ENCODE measurements at places on chromosomes 12 and 14.

DNA sequence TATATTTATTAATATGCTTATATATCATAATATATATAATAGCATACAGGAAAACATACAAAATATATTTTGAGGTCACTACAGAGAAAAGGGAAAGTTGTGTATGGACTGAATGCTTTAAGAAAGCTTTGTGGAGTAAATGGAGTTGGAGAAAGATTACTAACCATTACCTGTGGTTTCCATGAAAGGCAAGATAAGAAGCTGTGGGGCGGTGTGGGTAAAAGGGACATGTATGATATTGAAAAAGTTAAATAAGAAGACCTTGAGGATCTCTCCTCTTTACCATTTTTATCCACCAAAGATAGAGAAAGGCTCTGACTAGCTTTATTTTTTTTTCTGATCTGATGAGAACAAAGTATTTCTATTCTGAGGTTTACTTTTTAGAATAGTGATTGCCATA lies 404.4 kb downstream of the TRHDE start:
- no peak for DNase-seq

DNA sequence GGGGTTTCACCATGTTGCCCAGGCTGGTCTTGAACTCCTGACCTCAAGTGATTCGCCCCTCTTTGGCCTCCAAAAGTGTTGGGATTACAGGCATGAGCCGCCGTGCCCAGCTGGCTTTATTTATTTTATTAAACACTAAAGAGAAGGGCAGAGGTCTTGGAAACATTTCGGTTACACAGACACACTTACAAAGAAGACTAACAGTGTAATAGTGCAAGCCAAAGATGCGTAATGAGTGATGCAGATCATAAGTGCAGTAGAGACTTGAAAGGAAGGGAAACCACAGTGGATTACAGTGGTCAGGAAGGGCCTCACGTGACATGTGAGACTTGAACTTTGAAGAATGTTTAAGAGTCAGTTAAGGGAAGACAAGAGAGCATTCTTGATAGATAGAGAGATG lies 33.9 kb upstream of the CDK17 start:
- peak; percentile 18 for DNase-seq

DNA sequence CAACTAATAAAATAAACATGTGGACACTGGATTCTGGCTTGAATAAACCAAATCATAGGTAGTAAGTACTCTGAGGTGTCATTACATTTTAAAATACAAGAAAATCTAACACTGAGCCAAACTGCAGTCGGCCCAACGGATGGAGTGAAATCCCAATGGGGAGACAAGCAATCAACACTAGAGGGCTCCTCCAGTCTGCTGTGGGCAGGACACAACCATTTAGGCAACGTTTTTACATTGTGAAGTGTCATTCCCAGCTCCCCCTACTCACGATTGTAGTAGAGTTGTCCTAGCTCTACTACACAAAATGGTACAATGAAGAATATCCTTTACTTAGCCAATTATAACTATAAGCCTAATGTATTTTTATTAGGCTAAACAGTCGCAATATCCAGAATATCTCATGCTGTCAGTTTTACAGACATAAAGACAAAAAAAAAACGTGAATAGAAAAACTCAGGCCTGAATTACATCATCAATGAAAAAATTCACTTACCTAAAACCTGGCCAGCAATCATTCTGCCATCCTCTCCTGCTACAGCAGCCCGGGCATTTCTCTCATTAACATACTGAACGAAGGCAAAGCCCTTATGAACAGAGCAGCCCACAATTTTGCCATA lies 35.7 kb downstream of the HNRNPC start:
- no peak for DNase-seq

- DNase-seq = peak; percentile 21
Observed at GRCh38 chr12:110100315-110100970, 23.7 kb upstream of the IFT81 start.

Measured in stimulated activated CD4-positive, alpha-beta T cell treated with anti-CD3 and anti-CD28 coated beads, Interleukin-1b, Interleukin-23, amount 100 ng/mL, for 24 hours (primary cell).